A549 treated with Mapracorat at 1 μM for 4 hours (cell line): ENCODE measurements at places on chromosomes 7 and 10. TPM values are rescaled to one million over a fixed set of nuclear protein-coding genes. Genes with fewer than 3 reads are reported as not detected.

The PAPSS2 gene
- total RNA-seq = 17.3 to 22.2 TPM (median 21.2 TPM) in 5 replicates

The LDB1 gene
- 27.8 to 39.9 TPM (median 33.9 TPM) in 5 replicates for total RNA-seq

The CREB5 gene
- total RNA-seq = 3.4 to 4.7 TPM (median 3.6 TPM) in 5 replicates

The ZNF804B gene
- total RNA-seq = not detected in 5 replicates

The CLDN4 gene
- 3.1 to 6.1 TPM (median 3.9 TPM) in 5 replicates for total RNA-seq

The POLR2J2 gene
- 0.45 to 0.89 TPM (median 0.81 TPM) in 4 of 5 replicates, not detected in the other for total RNA-seq

The C7orf25 gene
- total RNA-seq = 1.1 to 2.8 TPM (median 2.0 TPM) in 5 replicates

The FKBP6 gene
- not detected in 5 replicates for total RNA-seq

The PPP1R9A gene
- total RNA-seq = 2.6 to 4.9 TPM (median 3.9 TPM) in 5 replicates

The DNAJC12 gene
- total RNA-seq = 51.9 to 68.0 TPM (median 54.4 TPM) in 5 replicates

The RAPGEF5 gene
- 0.10 to 0.31 TPM (median 0.16 TPM) in 5 replicates for total RNA-seq

The PAX2 gene
- total RNA-seq = 0.08 to 0.43 TPM (median 0.20 TPM) in 5 replicates

The ERVW-1 gene
- not detected in 5 replicates for total RNA-seq

The ZNF239 gene
- total RNA-seq = 1.7 to 2.5 TPM (median 1.9 TPM) in 5 replicates

The NUTM2E gene
- 0.08 to 0.33 TPM (median 0.24 TPM) in 5 replicates for total RNA-seq

The LRRC17 gene
- 0.08 to 0.18 TPM (median 0.14 TPM) in 4 of 5 replicates, not detected in the other for total RNA-seq

The BLNK gene
- total RNA-seq = 0.07 TPM in 1 of 5 replicates, not detected in the others

The NPTX2 gene
- total RNA-seq = 0.09 to 0.18 TPM (median 0.14 TPM) in 5 replicates

The ZNF425 gene
- 0.94 to 1.6 TPM (median 1.3 TPM) in 5 replicates for total RNA-seq

The NKX1-2 gene
- total RNA-seq = 0.04 to 0.06 TPM in 2 of 5 replicates, not detected in the others

The IFIT2 gene
- 1.8 to 2.8 TPM (median 2.4 TPM) in 5 replicates for total RNA-seq

The TRIM73 gene
- 1.2 to 2.7 TPM (median 2.6 TPM) in 5 replicates for total RNA-seq

The GRM8 gene
- not detected in 5 replicates for total RNA-seq

The MMP21 gene
- total RNA-seq = 0.08 to 0.11 TPM in 2 of 5 replicates, not detected in the others

The SRRM3 gene
- 8.0 to 11.6 TPM (median 11.3 TPM) in 5 replicates for total RNA-seq

The HOXA5 gene
- total RNA-seq = 3.4 to 6.8 TPM (median 5.8 TPM) in 5 replicates

The CLRN3 gene
- not detected in 5 replicates for total RNA-seq

The NKX2-3 gene
- 0.06 to 0.11 TPM (median 0.08 TPM) in 3 of 5 replicates, not detected in the others for total RNA-seq

The OR13A1 gene
- total RNA-seq = not detected in 5 replicates

The MYL10 gene
- not detected in 5 replicates for total RNA-seq

The VIPR2 gene
- total RNA-seq = not detected in 5 replicates

The SRGN gene
- 75.6 to 114 TPM (median 79.1 TPM) in 5 replicates for total RNA-seq

The TLL2 gene
- total RNA-seq = 0.06 to 0.15 TPM (median 0.12 TPM) in 5 replicates

The HKDC1 gene
- 8.7 to 13.7 TPM (median 10.3 TPM) in 5 replicates for total RNA-seq

The FRMPD2 gene
- 0.05 to 0.17 TPM (median 0.06 TPM) in 3 of 5 replicates, not detected in the others for total RNA-seq

The AMPH gene
- 0.05 to 0.13 TPM (median 0.11 TPM) in 4 of 5 replicates, not detected in the other for total RNA-seq

The NIPSNAP2 gene
- total RNA-seq = 41.4 to 58.0 TPM (median 49.2 TPM) in 5 replicates
